ENCODE measurements at places on chromosomes 11 and 22.
A peak's percentile ranks its signal among the peaks of the same experiment; 100 is the strongest.

- peaks cover 31% of the 10 kb centered on the region for H3K36me3 ChIP-seq
- no peak overlapping the region for H3K4me3 ChIP-seq
- no peaks in the 10 kb centered on the region for H3K27me3 ChIP-seq
- no peak for DNase-seq
These were observed 16.3 kb downstream of the SMCO4 start for GRCh38 chr11:93526641-93527583.

DNA sequence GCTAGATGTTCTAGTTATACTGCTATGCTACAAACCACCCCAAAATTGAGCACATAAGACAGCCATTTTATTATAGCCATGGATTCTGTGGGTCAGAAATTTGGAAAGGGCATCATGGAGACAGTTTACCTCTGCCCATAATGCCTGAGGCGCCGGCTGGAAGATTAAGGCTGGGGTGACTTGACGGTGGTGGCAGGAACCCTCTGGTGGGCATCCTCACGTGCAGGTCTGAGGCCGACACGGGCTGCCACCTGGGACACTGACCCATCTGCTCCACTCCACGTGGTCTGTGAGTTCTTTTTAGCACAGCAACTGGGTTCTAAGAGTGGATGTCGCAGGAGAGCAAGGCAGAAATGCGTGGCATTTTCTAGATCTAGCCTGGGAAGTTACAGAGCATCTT lies 40.0 kb upstream of the PRDM11 start:
- H3K27ac ChIP-seq: no peak overlapping the region
- no peaks in the 10 kb centered on the region for H3K36me3 ChIP-seq
- H3K27me3 ChIP-seq: peaks cover 26% of the 10 kb centered on the region
- H3K4me3 ChIP-seq: no peak overlapping the region

- H3K4me3 ChIP-seq: no peak overlapping the region
- no peak overlapping the region for H3K27ac ChIP-seq
- H3K4me1 ChIP-seq: peaks cover 2% of the 10 kb centered on the region
- DNase-seq: no peak
- peaks cover 6% of the 10 kb centered on the region for H3K27me3 ChIP-seq
These were observed 68.4 kb downstream of the TRAF6 start for GRCh38 chr11:36441610-36442208.

- H3K36me3 ChIP-seq: no peaks in the 10 kb centered on the region
- H3K27me3 ChIP-seq: peaks cover 63% of the 10 kb centered on the region
- H3K4me1 ChIP-seq: peaks cover 19% of the 10 kb centered on the region
- no peak for DNase-seq
These were observed 98.5 kb upstream of the SLC22A12 start for GRCh38 chr11:64492561-64492960.

DNA sequence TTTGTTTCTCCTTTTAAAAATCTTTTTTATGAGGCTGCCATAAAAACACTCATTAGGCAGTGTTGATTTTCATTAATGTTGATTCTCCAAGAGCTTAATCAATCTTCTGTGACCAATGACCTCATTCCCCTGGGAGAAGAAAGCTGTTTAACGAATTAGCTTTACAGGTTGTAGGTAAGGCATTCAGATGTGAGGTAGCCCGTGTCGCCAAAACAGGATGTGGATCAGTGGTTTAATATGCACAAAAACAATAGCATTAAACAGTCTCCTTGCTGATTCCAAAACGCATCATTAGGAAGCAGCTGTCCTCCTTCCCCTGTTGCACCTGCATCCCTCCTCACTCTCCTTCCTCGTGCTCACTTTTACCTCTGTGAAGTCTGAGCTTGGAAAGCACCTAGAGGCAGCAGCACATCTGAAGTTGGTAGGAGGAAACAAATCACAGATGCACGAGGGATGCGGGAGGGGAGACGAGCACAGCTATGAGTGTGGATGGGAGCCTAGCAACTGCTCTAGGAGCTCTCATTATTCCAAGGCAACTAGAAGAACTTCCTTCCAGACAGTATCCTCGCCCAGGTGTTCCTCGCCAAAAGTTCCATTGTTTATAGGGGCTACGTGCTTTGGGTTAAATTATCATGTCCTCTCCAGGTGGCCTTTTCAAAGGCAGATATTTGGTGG lies 179.4 kb upstream of the SNX19 start:
- H3K4me1 ChIP-seq: peaks cover 17% of the 10 kb centered on the region
- no peak overlapping the region for H3K4me3 ChIP-seq
- no peak overlapping the region for H3K27ac ChIP-seq
- DNase-seq: no peak
- no peaks in the 10 kb centered on the region for H3K36me3 ChIP-seq

DNA sequence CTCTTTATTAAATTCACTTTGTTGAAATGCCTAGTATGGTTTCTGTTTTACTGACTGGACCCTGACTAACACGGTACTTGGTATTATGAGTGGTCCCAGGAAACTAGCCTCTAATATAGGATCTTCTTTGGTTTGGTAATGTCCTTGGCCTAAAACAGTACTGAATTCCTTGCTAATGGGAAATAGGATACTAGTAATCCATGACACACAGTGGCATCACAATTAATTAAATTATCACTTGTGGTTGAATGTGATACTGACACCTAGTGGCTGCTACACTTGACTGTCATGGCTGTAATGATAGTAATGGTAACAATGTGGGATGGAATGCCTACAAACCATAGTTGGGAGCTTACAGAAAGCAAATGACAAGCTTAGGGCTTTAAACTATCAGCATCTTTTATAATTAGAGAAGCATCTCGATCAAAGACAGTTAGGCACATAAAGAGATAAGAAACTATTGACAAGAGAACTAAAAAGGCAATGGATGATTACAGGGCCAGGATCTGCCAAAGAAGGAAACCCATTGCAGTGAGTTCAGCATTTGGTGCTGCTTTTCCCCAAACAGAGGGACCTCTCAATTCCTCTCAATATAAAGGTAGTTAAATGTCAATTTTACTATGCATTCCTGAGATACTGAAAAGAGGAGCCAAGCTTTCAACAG lies 8.6 kb downstream of the DNHD1 start:
- no peak overlapping the region for H3K4me3 ChIP-seq
- H3K27me3 ChIP-seq: no peaks in the 10 kb centered on the region
- no peak overlapping the region for H3K27ac ChIP-seq
- no peaks in the 10 kb centered on the region for H3K4me1 ChIP-seq
- DNase-seq: no peak
- H3K36me3 ChIP-seq: peaks cover 24% of the 10 kb centered on the region

GRCh38 chr11:95515371-95515770 lies 274.2 kb downstream of the FAM76B start:
- DNase-seq: no peak
- H3K36me3 ChIP-seq: no peaks in the 10 kb centered on the region
- peak overlapping the region; percentile 68 for H3K27ac ChIP-seq
- H3K27me3 ChIP-seq: peaks cover 5% of the 10 kb centered on the region
- H3K4me3 ChIP-seq: no peak overlapping the region

GRCh38 chr11:35303596-35304385 lies 115.6 kb downstream of the SLC1A2 start:
- peaks cover 3% of the 10 kb centered on the region for H3K27me3 ChIP-seq
- peaks cover 6% of the 10 kb centered on the region for H3K36me3 ChIP-seq
- H3K27ac ChIP-seq: no peak overlapping the region
- peaks cover 21% of the 10 kb centered on the region for H3K4me1 ChIP-seq

GRCh38 chr11:14554959-14555358 lies 34.8 kb upstream of the PSMA1 start:
- no peaks in the 10 kb centered on the region for H3K27me3 ChIP-seq
- no peak for DNase-seq
- H3K4me3 ChIP-seq: no peak overlapping the region
- no peaks in the 10 kb centered on the region for H3K4me1 ChIP-seq
- no peak overlapping the region for H3K27ac ChIP-seq

- H3K27me3 ChIP-seq: peaks cover 71% of the 10 kb centered on the region
- no peak overlapping the region for H3K4me3 ChIP-seq
- no peaks in the 10 kb centered on the region for H3K36me3 ChIP-seq
- H3K4me1 ChIP-seq: peaks cover 10% of the 10 kb centered on the region
- DNase-seq: no peak
These were observed 7.9 kb downstream of the NPTXR start for GRCh38 chr22:38835888-38836301.
